ENCODE measurements at places on chromosomes 1 and 21.
A peak's percentile ranks its signal among the peaks of the same experiment; 100 is the strongest.

DNA sequence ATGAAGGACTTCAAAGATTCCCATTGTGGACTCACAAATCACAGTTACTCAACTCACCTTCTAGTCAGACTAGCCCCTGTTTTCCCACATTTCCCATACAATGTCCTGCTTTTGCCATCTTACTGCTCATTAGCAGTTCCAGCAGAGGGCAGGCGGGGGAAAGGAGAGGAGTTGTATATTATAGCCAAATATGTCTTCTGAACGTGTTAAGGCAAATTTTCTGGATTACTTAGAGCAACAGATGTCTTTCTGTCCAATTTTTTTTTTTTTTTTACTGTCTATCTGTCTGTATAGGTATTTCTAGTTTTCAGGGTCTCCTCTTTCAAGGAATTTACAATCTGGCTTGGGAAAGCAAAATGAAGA is 29.9 kb upstream of the DDAH1 start:
- DNase-seq = no peak

DNA sequence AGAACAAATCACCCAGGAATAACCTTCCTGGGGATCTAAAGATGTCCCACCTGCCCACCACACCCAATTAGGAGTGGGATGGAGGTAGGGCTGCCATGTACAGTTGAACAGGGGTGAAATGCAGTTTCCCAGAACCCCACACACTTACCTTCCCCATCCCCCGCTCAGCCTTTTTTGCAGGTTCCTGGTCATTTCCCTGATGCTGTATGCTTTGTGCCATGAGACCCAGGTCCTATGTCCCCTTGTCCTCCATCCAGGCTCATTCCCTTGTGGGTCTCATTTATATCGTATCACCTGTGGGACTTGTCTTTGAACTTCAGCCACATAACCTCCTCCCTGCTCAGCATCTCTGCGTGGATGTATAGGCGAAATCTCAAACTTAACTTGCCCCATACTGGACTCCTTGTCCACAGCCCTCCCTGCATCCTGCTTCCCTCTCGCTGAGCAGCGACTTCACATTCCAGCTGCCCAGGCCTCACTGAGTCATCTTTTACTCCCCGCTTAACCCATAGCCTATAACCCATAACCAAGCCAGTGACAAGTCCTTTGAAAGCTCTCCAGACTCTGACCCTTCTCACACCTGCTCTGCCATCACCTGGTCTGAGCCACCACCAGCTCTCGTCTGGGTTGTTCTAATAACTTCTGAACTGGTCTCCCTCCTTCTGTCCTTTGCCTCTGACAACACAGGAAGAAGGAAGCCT is 4.7 kb downstream of the LDLRAD2 start:
- no peak for DNase-seq

DNA sequence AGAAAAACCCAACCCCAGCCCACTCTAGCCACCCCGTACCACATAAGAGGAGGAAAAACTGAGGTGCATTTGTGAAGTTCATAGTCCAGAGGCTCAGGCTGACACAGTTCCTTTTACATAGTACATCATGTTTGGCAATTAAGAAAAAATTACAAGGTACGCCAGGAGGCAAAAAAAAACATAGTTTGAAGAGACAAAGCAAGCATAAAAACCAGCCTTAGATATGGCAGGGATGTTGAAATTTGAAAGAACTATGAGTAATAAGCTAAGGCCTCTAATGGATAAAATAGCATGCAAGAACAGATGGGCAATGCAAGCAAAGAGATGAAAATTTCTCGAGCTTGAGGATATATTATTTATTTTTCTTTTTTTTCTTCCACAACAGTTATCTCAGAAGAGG is 31.9 kb downstream of the MIXL1 start:
- DNase-seq = no peak

DNA sequence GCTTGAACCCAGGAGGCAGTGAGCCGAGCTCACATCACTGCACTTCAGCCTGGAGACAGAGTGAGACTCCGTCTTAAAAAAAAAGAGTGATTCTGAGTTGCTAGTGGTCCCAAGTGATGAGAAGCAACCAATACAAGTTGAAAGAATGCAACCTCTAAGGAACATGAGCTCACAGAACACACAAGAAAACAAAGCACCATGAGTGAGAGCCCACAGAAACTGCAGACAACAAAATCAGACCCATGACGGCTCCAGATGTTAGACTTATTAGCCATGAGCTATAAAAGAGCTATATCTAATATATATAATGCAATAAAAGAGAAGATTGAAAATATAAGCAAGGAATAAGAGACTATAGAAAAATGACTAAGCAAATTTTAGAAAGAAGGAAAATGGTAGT is 50.0 kb downstream of the MATN1 start:
- DNase-seq = no peak

- DNase-seq = peak; percentile 63
Measured at GRCh38 chr1:33007190-33008050, 29.3 kb downstream of the AK2 start.

- no peak for DNase-seq
Measured at GRCh38 chr1:184051138-184051484, 419 bp upstream of the TSEN15 start.

GRCh38 chr1:175152006-175152652 is 40.4 kb downstream of the KIAA0040 start:
- DNase-seq = peak; percentile 92

Data from lower leg skin (tissue), 4 donors.